Effector CD8-positive, alpha-beta T cell (primary cell): ENCODE measurements at places on chromosomes 6 and 20.

GRCh38 chr20:19661717-19662636, 96.1 kb upstream of the RIN2 start:
- peak; percentile 36 for DNase-seq

GRCh38 chr6:88529726-88530125, 363.6 kb upstream of the CNR1 start:
- DNase-seq, result no peak

DNA sequence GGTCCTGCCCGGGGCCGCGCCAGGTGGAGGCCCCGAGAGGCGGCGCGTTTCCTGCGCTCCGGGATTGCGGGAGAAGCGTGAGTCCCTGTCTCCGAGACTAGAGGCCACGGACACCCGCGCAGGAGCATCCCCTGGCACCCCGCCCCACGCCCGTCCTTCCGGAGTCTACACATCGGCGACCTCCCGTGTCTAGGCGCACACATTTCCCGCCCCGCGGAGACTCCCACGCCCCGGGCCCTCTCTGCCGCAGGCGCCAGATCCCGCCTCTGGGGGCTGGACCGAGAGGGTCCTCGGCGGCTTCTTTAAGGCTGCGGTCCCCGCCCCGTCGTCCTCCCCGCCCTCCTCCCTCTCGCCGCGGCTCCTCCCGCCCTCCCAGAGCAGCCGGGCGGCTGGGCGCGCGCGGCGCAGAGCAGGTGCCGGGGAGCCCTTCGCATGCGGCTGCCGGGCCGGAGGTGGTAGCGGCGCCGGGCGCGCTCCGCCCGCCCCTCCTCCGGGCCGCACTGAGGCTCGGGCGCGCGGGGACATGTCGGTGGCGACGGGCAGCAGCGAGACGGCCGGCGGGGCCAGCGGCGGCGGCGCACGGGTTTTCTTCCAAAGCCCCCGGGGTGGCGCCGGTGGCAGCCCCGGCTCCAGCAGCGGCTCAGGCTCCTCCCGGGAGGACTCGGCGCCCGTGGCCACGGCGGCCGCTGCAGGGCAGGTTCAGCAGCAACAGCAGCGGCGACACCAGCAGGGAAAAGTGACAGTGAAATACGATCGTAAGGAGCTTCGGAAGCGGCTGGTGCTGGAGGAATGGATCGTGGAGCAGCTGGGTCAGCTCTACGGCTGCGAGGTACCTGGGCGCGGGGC, at the start of gene PPP1R14C:
TSS of gene PPP1R14C (plus strand) at position 375 of the 846 bp plus-strand sequence. CDS start at position 524, 149 bp downstream.
- DNase-seq, result no peak

- no peak for DNase-seq
These were observed 746.6 kb upstream of the ADGRB3 start for GRCh38 chr6:67888546-67888885.

- DNase-seq, result no peak
These were observed 33.7 kb upstream of the IYD start for GRCh38 chr6:150334790-150335783.

- DNase-seq, result no peak
These were observed 50.6 kb downstream of the LAMA4 start for GRCh38 chr6:112203577-112204349.

DNA sequence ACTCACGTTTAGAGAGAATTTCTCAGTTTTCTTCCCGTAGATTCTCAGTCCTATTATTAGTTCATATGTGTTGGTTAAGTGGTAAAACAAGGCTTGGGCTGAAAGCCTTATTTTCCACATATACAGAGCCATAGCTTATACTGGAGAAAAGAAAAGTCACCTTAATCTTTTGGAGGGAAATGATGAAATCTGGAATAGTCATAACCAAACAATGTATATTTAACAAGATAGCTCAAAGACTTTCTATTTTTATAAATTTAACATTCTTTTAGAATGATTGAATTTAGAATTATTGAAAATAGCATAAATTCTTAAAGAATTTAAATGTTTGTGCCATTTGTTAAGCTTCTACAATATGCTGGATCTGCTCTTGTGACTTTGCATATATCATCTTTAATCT, 85.8 kb downstream of the CDKAL1 start:
- no peak for DNase-seq

GRCh38 chr6:107741191-107741680, 82.9 kb downstream of the SCML4 start:
- no peak for DNase-seq

- no peak for DNase-seq
These were observed 113.3 kb downstream of the LINC00237 start for GRCh38 chr20:20992686-20993360.

- DNase-seq, result no peak
These were observed 183.8 kb downstream of the PLCB1 start for GRCh38 chr20:8315639-8316573.

DNA sequence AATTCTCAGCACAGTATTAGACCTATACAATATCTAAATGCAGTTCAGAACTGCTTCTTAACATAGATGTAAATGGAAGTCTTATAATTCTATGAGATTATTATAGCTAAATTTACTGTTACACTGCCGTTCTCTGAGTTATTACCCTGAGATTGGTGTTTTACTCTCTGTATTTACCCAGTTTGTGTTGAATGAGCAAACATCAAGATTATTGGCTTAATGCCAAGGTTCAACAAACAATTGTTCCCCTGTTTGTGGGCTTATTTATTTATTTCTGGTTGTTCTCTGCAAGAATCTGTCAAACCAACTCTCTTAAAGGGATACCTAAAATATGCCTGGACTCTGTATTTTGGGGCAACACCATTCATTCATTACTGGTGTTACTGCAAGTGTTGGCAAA, 5.2 kb upstream of the STMND1 start:
- no peak for DNase-seq

GRCh38 chr6:96900873-96901272, 3.2 kb upstream of the NDUFAF4 start:
- no peak for DNase-seq

GRCh38 chr6:49720372-49720771, 7.0 kb upstream of the CRISP2 start:
- DNase-seq, result no peak

GRCh38 chr6:14547284-14547998, 429.9 kb downstream of the CD83 start:
- DNase-seq, result no peak

GRCh38 chr20:826695-827323, 6.7 kb upstream of the FAM110A start:
- DNase-seq, result no peak

- DNase-seq, result no peak
These were observed 16.9 kb upstream of the STK35 start for GRCh38 chr20:2084703-2085102.

- DNase-seq, result no peak
These were observed 515.7 kb upstream of the FLRT3 start for GRCh38 chr20:14853079-14853478.

DNA sequence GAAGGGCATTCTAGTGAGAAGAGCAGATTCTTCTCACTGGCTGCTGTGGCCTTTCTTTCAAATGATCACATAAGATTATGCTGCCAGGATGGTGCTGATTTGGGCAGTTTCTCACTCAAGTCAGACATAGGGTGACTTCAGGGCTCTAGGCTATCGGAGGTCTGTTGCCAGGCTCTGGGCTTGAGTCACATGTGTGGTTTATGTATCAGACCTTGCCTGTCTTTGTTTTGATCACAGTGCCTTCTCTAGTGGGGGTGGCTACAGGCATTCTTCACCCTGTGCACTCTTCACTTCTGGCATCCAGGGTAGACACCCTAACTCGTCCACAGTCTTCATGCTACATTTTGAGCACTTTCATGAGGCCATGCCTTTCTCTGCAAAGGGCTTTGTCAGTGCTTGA, 823.7 kb upstream of the MAN1A1 start:
- no peak for DNase-seq

- DNase-seq, result no peak
These were observed 181.8 kb downstream of the FOXA2 start for GRCh38 chr20:22402550-22402949.

DNA sequence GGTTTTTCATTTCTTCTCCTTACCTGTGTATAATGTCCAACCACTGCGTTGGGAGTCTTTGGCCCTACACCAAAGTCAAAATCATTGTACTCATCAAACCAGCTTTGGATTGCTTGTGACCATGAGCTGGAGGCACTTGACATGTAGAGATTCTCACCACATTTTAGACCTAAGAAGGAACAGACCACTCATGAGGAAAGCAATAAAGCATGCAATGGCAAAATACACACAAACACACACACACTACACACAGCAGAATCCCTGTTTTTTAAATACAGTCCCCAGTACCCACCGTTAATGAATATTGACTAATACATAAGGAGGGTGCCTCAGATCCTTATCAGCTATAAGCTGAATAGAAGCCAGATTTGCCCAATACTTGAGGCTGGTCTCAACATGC, 10.5 kb downstream of the CRISP3 start:
- DNase-seq, result no peak

DNA sequence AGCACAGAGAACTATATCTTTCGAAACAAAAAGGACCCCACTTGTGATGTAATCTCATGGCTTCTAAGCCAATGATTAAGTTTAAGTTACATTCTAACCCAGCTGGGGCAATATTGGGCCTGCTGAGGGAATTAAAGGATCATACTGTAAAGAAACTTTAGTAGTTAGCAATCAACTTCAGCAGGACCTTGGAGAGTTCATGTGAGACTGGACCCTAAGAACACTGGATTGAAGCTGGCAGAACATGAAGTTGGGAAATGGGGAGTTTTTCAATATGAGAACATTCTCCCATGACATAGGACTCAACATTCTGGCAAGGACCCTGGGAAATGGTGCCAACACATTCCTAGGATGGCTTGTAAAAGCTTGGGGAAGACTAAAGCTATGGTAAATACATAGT, 516.2 kb downstream of the PKHD1 start:
- DNase-seq, result no peak

DNA sequence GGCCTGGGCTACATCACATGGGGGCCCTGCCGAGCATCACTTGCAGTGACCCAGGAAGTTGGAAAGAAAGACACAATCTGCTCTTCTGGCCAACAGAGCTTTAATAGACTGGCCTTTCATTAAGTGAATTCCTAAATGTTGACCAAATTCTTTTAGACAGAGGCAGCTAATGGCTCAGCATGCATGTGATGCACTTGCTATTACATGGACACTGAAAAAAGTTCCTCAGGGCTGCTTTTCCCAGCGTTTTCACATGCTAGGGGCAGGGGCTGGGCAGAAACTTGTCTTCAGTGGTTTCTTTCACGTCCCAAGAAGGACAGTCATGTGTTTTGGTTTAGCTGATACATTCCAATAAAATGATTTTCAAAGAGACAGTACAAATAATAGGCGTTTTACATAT, 651.0 kb upstream of the SLC35B3 start:
- DNase-seq, result no peak

- DNase-seq, result no peak
These were observed 53.8 kb downstream of the TRIM38 start for GRCh38 chr6:26016245-26016962.

DNA sequence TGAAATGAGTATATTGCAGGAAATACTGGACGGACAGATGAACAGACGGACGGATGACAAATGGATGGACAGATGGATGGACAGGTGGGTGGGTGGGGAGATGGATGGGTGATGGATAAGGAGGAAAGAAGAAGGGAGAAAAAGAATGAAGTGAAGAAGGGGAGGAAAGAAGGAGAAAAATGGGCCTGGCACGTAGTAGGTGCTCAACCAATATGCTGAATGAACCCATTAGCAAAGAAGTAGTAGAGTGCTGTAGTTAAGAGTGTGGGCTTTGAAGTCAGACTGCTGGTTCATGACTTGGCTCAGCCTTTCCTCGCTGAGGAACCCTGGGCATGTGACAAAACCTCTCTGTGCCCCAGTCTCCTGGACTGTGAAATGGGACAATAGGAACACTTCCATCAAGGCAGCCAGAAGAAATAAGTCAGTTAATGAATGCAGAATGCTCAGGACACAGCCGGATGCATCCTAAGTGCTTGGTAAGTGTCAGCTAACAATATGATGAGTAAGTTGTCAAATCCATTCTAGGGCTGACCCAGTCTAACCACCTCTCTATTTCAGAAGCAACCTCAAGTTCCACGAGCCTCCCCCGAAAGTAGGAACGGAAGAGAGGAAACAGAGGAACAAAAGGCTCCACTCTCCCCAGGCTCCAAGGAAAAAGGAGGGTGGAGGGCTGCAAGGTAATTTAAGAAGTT, 37.9 kb downstream of the PREX1 start:
- no peak for DNase-seq

GRCh38 chr20:59580146-59580946, 24.0 kb upstream of the PHACTR3 start:
- no peak for DNase-seq

DNA sequence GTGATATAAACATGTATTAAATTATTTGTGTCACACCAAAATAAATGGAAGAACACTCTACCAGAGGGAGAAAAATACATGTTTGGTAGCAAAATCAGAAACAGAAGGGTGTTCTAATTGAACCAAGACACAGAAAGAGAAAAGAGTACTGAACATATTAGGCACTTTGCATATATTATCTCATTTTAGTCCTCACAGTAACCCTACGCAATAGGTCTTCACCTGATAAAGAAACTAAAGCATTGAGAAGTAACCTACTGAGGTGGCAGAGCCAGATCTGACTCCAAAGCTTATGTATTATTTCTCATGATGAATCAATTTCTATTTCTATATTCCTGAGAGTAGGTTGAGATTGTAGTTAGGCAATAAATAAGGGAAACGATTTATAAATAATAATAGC, 77.7 kb downstream of the FYN start:
- DNase-seq, result no peak

DNA sequence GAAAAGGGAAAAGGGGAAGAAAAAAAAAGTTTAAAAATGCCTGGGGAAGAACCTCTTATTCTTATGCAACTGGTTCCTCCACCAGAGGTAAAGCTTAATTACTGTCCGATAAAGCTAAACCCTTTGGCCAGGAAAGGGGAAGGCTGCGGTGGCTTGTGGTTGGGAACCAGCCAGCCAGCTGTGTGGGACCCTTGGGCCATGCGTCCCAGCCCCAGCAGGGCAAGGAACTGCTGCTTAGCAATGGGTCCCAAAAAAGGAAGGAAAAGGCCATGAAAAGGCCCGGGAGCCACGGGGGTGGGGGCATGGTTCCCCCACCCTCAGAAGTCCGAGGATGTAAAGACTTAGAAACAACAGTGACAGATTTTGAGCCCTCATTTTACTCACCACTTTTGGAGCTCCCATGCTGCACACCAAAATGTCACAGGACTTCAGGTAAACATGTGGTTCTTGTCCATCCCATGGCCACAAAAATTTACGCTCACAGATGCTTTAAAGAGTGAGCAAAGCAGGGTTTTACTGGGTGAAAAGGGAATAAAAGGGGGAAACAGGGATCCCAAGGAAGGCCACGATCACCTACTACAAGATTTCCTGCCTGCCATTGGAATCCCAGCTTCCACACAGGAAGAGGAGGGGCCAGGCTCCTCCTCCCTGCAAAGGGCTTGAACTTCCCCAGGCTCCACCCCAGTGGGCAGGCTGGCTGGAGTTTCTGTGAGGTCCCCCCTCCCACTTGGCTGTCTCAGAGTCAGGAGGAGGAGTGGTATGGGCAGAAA, 1234.7 kb upstream of the GJE1 start:
- no peak for DNase-seq
